ENCODE measurements at places on chromosomes 13 and 19. TPM values are rescaled to one million over a fixed set of nuclear protein-coding genes. Genes with fewer than 3 reads are reported as not detected.

Gene AMH
- 1.0 TPM for total RNA-seq

Gene SULT2A1
- not detected for total RNA-seq

Gene ELAVL3
- not detected for total RNA-seq

Gene CEACAM7
- total RNA-seq = not detected

Gene LHB
- 0.25 TPM for total RNA-seq

Gene MYPOP
- 0.69 TPM for total RNA-seq

DNA sequence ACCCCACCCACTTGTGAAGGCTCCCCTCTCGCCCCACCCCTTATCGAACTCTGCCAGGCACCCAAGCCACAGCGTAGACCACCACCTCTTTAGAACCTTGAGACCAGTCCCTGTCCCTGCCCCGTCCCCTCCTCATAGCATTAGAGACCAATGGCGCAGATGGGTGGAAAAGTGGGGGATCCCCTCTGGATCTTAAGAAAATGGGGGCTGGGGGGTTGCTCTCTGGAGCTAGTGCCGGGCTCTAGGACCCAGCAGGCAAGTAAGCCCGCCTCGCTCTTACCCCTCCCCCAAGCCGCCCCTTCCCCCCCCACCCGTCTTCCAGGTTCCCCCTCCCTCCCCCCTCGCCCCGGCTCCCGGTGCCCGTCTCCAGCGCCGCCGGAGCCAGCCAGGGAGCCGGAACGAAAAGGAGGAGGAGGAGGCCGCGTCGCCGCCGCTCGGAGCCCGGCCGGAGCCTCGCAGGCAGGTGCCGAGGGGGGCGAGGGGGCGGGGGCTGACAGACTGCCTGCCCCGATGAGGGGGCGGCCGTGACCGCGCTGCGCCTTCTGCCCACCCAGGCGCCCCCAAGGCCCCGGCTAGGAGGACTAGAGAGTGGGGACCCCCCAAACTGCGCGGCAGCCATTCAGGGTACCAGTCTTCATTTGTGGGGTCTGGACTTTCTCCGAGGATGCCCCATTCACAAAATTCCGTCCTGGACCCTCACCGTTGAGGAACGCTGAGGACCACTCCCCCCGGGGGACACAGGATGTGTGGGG is at the start of gene SPRED3:
TSS of gene SPRED3 (plus strand) at position 349 of the 752 bp plus-strand sequence. CDS start 1,606 bp downstream, outside the sequence.
- DNase-seq = no peak

GRCh38 chr13:32031815-32032370 is 319 bp downstream of the FRY start:
- DNase-seq = no peak

DNA sequence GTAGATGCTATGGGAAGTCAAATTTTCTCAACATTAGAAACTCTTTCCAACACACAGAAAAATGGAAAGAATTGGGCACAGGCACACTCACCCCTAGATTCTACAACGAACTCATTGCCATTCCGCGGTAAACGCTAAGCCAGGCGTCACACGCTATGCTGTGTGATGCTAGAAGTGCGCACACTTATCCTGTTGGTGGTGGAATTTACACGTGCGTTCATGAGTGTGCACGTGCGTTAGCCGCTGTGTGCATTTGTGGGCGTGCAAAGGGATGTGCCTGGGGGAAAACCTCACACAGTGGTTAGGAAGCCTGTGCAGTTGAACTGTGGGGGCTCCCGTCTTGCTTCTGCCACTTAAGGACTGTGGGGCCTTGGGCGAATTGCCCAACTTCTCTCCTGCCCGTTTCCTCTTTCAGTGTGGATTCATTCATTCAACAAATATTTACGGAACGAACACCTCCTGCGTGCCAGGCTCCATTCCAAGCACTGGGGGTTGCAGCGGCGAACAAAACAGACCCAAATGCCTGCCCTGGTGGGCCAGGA is 7.7 kb downstream of the NFILZ start:
- no peak for DNase-seq

GRCh38 chr13:103145442-103145841 is 79.2 kb upstream of the SLC10A2 start:
- no peak for DNase-seq

DNA sequence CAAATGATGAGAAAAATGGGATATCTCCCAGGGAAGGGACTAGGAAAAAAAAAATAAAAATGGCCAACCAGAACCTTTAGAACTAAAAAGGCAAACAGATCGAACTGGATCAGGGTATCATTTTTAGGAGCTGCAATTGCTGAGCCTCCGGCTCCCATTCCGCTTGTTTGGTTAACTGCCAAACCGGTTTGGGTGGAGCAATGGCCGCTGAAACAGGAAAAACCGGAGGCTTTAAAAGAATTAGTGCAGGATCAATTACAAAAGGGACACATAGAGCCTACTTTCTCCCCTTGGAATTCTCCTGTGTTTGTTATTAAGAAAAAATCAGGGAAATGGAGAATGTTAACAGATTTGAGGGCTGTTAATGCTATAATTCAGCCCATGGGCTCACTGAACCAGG is 12.7 kb upstream of the ZNF443 start:
- no peak for DNase-seq

GRCh38 chr19:6056282-6056741 is 54.0 kb downstream of the RFX2 start:
- no peak for DNase-seq

DNA sequence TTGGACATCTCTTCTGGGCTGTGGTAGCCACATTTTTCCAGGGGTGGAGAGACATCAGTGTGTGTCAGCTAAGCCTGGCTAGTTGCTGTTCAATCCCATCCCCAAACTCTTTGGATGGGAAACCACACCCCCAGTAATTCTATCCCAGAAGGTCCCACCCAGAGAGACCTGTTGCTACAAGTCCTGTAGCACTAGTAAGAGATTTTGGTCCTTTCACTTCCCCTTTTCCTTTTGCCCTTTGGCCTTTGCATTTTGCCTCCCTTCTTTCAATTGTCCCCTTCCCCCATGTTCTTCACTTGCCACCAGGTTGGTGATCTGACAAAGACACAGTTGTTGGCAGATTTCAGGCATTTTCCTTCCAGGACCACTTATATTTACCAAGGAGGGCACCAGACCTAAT is 3.8 kb downstream of the CBY2 start:
- no peak for DNase-seq

- no peak for DNase-seq
Observed at GRCh38 chr19:16969135-16969534, 57.5 kb downstream of the CPAMD8 start.
